SHP77 treated with DMSO at 0.1 percent for 48 hours (cell line): ENCODE measurements at places on chromosomes 1 and 21.

GRCh38 chr1:38020396-38020795, 7.9 kb downstream of the UTP11 start:
- DNase-seq: no peak

DNA sequence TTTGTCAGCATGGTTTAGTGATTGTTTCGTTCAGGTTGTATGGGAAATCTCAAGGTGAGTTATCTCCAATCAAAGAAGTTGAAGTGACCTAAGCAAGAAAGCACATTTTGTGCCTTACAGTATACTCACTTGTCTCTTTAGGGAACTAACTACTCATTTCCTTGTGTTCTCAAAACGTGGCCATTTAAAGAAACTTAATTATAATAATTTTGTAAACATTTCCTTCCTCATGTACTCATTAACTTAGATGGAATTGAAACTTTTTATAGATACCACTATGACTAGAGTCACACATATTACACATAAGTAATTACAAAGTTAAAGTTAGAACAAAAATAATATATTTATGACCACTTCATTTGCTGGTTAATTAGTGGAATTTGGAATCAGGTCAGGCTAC, 552.6 kb downstream of the MRPL39 start:
- no peak for DNase-seq

DNA sequence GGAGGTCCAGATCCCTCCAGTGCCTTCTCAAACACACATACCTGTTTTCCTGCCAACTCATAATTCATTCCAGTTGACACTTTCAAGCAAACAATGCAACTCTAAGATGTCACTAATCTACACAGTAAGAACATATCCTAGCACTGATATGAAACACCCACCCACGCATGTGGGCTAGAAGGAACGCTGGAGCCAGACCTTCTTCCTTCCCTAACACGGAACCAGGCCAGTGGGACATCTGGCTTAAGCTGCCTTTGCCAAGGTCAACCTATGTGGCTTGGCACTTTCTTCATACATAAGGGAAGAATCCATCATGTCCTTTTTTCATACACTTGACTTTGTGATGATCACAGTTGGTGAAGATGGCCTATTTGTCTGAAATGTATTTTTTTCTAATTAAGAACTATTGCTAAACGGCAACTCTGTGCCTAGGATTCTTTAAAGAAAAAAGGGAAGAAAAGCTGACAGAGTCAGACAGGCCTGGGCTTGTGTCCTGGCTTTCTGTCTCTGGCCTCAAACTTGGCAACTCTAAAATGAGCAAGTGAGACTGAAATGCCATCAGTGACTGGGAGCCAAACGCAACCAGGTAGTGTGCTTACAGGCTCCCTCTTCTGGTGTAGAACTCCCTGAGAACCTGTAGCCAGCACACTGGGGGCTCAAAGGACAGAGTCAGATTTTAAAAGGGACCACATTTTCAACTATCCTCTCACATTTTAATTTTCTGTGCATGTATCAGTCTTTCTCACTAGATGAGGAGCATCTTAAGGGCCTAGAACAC, 92.6 kb upstream of the BEND5 start:
- no peak for DNase-seq

GRCh38 chr1:72060466-72061245, 221.7 kb downstream of the NEGR1 start:
- no peak for DNase-seq

DNA sequence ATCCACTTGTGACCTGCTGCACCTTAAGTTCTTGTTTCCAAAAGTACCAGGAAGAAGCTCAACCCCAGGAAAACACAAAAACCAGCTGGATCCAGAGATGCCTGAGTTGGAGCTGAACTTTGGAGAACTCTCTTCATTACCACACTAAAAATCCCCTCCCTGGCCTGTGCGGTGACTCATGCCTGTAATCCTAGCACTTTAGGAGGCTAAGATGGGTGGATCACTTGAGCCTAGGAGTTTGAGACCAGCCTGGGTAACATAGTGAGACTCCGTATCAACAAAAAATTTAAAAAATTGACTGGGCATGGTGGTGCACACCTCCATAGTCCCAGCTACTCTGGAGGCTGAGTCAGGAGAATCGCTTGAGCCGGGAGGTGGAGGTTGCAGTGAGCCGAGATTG, 6.2 kb downstream of the MAP1LC3C start:
- DNase-seq: no peak

DNA sequence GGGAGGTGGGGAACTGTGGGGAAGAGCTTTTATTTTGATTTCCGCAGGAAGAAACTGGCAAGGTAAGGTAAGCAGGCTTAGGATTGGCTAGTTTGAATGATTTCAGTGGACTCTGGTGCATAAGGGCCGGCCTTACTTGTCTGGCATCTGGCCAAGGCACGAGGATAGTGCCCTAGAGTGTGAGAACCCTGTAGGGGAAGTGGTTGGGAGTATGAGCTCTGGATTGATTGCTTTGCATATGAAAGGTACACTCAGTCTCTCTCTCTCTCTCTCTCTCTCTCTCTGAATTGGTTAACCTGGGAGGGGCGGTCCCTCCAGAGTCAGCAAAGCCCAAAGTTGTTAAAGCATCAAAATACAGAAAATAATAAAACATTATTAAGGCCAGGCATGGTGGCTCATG, 463.0 kb downstream of the SIPA1L2 start:
- no peak for DNase-seq

DNA sequence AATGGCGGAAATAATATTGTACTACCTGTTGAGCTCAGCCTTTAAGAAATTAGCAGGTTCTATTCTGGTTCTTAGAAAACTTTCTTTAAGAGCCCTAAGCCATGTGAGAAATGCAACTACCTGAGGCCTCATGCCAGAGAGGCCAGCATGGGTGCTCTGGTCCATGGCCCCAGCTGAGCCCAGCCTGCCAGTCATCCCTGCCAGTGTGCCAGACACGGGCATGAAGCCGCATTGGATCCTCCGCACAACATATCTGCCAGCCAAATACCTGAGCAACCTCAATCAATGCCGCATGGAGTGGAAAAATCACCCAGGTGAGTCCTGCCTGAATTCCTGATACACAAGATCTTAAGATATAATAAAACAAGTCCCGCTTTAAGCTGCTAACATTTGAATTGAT, 91.8 kb downstream of the C21orf91 start:
- no peak for DNase-seq

DNA sequence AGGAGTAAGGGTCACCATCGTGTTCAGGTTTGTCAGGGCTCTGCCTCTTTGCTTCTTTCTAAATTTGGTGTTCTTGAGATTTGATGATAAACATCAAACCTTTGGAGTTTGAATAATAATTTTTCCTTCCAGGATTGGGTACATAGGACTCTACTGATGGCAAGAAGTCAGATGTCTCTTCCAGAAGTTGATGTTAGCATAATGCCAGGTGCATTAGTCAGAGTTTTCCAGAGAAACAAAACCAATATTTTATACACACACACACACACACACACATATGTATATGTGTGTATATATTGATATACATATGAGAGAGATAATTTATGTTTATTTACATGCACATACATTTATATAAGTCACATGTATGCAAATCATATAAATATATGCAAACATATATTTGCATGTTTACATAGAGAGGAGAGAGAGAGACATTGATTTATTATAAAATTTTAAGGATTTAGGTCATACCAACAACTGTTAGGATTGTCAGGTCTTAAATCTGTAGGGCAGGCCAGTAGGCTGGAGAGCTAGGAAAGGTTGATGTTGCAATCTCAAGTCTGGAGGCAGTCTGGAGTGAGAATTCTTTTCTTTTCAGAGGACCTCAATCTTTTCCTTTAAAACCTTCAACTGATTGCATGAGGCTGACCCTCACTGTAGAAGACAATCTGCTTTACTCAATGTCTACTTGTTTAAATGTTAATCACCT, 199.2 kb downstream of the HLX start:
- DNase-seq: no peak

GRCh38 chr1:33408093-33408436, 22.8 kb downstream of the PHC2 start:
- no peak for DNase-seq
